ENCODE measurements at places on chromosomes 5 and 9.

GRCh38 chr9:70290626-70291025 is 31.8 kb downstream of the SMC5 start:
- DNase-seq: no peak

DNA sequence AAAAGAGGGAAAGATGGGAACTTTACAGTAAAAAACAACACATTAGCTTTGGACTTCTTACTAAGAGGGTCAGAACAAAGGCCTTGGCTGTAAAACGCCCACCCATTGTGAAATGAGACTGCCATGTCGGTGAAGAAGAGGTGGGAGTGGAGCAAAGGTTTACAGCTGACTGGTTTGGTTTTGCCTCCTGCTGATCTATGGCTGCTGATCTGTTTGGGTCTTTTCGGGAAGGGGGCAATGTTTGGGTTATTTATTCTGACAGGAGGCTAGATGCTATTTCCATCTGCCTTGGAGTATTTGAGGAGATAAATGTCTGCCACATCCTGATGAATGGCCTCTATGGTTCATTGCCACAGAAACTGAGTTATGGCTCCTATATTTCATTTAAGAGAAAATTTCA is 408.7 kb downstream of the TLE4 start:
- no peak for DNase-seq

DNA sequence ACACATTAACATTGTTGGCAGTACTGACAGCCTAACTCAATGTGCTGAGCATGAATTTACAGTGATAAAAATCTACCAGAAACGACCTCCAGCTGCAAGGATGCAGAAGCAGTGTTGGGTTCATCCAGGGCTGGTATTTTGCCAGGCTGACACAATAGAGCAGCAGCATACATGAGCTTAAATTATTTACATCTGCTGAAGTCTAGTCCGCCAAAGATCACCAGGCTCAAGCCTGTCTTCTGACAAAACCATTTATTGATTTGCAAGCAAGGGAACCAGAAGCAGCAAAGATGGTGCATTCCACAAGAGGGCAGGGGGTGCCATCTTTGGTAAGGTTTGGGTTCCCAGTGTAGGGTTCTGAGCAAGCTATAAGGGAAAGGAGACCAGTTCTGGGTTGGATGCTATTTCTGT is 8.7 kb upstream of the C5orf34 start:
- peak; percentile 12 for DNase-seq

- DNase-seq: peak; percentile 88
Measured at GRCh38 chr9:131651599-131651998, 88.3 kb downstream of the RAPGEF1 start.

- DNase-seq: peak; percentile 76
Measured at GRCh38 chr5:33441241-33442177, 744 bp downstream of the TARS1 start.

DNA sequence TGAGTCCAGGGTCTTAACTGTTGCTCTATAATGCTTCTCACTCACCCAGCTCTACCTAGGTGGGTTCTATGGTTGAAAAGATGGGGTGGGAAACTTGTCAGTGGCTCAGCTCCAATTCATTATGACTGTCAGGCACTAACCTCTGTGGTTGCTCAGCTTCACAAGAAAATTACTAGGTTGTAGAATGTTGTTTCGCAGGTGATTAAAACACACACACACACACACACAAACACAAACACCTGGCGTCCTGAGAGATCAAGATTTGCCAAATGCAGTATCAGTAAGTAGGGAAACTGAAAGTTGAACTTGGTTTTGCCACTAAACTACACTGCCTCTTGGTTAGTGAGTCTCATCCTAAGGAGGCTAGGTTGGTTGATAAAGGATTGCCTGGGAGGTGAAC is 2.8 kb downstream of the MCCC2 start:
- DNase-seq: no peak

DNA sequence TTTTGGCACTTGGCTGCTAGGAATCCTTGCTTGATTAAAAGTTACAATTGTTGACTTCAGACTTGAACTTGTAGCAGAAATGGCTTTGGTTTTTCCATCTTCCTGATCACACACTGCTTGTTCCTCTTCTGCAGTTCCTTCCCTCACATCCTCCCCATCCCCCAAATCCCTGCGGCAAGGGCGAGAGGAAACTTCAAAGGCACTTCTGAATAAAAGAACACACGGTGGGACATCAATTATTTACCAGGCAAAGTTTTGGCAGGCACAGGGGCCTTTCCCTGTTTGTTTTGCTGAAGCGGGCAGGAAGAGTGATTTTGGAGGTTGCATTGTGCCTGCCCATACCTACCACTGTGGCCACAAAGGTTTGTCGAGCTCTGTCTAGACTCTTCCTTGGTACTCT is 260.9 kb downstream of the KIF4B start:
- DNase-seq: no peak

- no peak for DNase-seq
Measured at GRCh38 chr5:96527768-96528661, 95.0 kb upstream of the PCSK1 start.

DNA sequence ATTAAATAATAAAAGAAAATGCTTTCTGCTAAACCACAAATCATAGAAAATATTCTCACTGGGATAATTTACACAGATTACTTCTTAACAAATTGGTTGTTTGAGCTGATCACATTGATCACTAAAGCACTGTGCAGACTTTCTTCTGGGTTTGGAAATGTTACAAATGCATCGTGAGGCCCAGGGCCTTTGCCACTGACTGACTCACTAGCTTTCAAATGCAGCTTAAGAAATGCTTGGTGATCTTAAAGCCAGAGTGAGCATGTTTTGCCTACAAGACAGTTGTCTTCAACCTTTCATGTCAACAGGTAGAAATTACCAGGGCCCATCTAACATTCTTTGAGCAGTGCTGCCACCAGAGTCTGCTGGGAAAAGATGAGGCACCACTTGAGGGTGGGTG is 252.3 kb upstream of the ADRA1B start:
- no peak for DNase-seq

GRCh38 chr5:1497795-1498622 is 25.8 kb downstream of the LPCAT1 start:
- peak; percentile 37 for DNase-seq

Measured in fibroblast of mammary gland (primary cell).